Ovary (tissue), 10 donors: ENCODE measurements at places on chromosomes 3 and 15. TPM values are rescaled to one million over a fixed set of nuclear protein-coding genes. Genes with fewer than 3 reads are reported as not detected.
A peak's percentile ranks its signal among the peaks of the same experiment; 100 is the strongest.

ANKUB1 gene
- 0.48 TPM for total RNA-seq

ZPLD1 gene
- total RNA-seq: 0.48 TPM

HOMER2 gene
- 15.4 TPM for total RNA-seq

RAB5A gene
- 50.5 TPM for total RNA-seq

TMC3 gene
- 0.05 TPM for total RNA-seq

FOXB1 gene
- not detected for total RNA-seq

ITIH3 gene
- 0.23 TPM for total RNA-seq

TUSC7 gene
- total RNA-seq: not detected

MCTP2 gene
- total RNA-seq: 0.71 TPM

TRIM42 gene
- not detected for total RNA-seq

CHRNA3 gene
- not detected for total RNA-seq

DNA sequence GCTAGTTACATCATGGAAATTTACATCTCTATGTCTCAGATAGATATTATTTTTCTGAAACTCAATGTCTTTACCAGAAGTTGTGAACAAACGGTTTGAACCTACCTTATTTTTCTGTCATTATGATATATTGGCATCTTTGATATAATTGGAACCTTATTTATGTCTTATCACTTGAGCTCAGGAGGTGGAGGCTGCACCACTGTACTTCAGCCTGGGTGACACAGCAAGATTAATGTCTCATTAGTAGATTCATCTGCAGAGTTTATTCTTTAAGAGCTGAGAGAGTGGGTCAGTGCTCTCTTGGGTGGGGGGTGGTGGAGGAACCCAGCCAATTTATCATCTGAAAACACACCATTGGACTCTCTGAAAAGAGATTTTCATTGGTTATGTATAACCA, 21.4 kb downstream of the SCG3 start:
- DNase-seq: no peak

DNA sequence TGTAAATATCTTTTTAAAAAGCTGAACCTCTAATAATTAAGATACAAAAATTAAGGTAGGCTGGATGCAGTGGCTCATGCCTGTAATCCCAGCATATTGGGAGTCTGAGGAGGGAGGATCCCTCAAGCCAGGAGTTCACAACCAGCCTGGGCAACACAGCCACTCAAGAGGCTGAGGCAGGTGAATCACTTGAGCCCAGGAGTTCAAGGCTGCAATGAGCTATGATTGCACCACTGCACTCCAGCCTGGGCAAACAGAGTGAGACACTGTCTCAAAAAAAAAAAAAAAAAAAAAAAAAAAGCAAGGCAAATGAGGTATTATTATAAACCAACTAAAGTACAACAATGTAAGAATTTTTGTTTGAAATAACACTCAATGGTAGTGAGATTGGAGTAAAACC, 47.6 kb downstream of the EFHB start:
- no peak for DNase-seq

DNA sequence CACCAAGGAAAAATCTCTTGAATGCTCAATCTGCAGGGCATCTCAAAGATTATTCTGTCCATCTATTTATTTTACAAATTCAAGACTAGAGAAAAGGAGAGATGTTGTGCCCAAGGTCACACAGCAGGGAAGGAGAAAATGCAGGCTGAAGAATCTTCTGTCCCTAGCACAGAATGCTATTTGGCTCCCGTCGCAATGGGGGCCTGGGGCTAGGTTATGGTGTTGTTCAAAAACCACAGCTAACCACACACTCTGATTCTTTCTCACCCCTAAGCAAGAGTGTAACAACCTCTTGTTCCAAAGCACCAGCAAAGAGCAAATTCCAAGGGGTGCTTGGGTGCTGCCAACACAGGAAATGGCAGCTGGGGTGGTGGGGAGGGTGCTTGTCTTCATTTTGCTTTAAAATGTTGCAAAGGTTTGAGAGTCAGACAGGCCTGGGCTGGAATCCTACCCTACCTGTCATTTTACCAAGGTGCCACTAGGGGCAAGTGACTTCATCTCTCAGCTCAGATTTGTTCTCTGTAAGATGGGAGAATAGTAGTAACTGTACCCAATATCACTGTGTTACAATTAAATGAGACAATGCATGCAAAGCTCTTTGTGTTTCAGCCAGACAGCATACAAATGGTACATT, 112.5 kb downstream of the ADAMTS9 start:
- no peak for DNase-seq

DNA sequence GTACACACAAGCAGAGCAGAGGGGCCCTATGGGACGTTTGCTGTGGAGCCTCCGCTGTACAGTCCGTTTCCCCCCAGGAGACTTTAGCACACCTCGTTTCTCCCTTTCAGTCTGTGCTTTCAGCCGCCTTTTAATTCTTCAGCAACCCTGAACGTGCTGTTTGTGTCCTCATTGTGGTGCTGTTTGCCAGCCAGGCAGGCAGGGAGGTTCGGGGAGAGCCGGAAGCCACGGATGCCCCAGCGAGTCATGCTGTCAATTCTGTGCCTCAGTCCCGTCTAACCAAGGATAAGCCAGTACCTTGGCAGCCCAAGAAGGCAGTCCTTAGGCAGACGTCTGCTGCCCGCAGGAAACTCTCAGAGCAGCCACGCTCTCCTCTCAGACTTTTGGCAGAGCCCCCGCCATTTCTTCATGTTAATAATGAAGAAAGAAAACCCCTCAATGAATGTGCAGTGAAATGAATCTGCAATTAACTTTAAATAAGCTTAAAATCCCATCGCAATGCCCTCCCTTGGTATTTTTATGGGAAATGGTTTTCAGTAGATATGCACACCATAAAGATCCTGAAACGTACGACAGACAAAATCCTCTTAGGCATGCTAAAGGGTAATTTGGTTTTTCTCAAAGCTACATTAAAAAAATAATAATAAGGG, 158.6 kb downstream of the UACA start:
- peak; percentile 30 for DNase-seq

GRCh38 chr3:71541313-71541712, 42.2 kb downstream of the FOXP1 start:
- no peak for DNase-seq

DNA sequence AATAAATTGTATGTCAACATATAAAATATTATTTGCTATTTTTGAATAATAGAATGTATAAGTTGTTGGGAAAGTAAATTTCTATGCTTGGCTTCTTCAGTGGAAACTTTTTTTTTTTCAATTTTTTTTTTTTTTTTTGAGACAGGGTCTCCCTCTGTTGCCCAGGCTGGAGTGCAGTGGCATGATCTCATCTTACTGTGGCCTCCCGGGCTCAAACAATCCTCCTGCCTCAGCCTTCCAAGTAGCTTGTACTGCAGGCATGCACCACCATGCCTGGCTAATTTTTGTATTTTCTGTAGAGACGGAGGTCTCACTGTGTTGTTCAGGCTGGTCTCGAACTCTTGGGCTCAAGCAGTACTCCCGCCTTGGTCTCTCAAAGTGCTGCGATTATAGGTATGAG, 16.8 kb downstream of the MBNL1 start:
- DNase-seq: no peak

GRCh38 chr3:150605998-150606641, 3.0 kb downstream of the SELENOT start:
- DNase-seq: no peak

DNA sequence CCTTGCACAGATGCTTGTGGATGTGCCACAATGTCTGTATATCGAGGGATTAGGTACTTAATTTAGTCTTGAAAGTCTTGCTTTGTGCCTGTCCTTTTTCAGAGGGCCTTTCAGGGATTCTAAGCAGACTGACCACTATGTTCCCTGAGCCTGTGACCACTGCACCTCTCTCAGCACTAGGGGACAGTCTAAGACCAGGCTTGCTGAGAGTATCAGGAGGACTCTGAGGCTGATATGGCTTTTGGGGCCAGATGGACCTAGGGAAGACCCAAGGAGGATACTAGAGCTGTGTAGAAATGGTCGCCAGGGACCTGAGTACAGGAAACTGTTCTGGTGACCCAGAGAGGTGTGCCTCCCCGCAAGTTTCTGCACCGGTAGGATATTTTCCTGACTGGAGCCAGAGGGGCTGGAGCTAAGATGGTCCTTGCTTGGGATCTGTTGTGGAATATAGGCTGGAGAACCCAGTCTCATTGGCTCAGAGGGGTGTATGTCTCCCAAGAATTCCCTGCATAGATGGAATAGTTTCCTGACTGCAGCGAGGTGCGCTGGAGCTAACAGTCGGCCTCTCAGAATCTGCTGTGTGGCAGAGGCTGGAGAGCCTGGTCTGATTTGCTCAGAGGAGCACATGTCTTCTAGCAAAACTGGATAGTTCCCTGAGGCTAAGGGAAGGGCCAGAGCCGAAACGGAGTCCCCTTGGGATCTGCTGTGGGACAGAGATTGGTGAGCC, 213.2 kb upstream of the DCBLD2 start:
- DNase-seq: no peak

- DNase-seq: no peak
Observed at GRCh38 chr3:194995334-194995733, 275.6 kb downstream of the XXYLT1 start.

DNA sequence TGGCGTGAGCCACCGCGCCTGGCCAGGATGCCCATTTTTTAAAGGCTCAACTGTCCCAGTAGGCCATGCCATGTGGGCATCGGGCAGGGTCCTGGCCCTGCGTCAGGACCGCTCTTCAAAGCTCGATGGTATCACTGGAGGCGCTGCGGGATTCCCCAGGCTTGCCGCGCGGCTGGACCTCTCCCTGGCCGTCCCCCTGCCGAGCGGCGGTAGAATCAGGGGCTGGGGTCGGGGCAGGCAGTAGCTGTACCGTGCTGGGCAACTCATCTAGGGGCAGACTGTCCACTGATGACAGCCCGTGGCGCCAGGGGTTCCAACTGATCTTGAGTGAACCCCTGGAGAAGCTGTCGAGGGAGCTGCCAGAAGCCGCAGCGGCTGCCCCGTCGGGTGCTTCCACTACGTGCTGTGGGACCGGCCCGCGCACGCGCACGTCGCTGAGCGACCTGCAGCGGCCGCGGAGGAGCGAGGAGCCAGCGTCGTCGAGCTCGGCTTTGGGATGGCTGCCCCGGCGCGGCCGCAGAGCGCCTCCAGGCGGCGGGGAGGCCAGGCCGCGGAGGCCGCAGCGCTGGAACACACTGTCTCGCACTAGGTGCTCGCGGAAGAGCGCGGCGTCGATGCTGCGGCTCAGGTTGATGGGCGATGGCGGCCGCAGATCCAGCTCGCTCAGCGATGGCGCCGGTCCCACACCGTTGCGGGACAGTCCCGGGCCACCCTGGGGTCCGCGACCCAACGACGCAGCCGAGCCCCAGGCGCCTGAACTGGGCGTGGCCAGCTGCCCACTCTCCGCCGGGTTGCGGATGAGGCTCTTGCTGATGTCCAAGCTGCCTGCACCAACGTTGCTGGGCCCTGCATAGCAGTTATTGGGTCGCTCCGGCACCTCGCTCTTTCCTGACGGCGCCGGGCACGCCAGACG, 5.8 kb downstream of the PRRT3 start:
- DNase-seq: peak; percentile 88

- peak; percentile 76 for DNase-seq
Observed at GRCh38 chr3:184590795-184591194, 29.2 kb downstream of the EPHB3 start.

GRCh38 chr15:33084661-33085060, 109.9 kb downstream of the FMN1 start:
- DNase-seq: no peak

- no peak for DNase-seq
Observed at GRCh38 chr3:5010140-5010539, 30.9 kb downstream of the BHLHE40 start.

GRCh38 chr3:193984876-193985275, 151.1 kb upstream of the HES1 start:
- DNase-seq: no peak

DNA sequence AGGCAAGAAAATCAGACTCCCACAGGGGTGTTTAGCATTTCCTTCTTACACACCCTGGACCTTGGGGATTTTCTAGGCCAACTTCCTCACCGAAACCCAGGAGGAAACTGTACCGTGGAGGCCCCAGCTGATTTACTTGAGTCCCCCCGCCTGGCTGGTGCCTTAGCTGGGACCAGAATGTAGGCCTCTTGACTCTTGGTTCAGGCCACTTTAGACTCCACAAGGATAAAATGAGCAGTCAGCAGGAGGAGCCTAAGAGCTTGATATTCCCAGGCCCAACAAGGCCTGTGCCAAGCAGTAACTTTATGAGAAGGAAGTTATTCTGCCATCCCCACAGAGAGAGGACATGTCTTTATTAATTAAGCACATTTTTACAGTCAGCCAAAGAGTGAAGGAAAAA, 4.6 kb upstream of the APBA2 start:
- DNase-seq: no peak

DNA sequence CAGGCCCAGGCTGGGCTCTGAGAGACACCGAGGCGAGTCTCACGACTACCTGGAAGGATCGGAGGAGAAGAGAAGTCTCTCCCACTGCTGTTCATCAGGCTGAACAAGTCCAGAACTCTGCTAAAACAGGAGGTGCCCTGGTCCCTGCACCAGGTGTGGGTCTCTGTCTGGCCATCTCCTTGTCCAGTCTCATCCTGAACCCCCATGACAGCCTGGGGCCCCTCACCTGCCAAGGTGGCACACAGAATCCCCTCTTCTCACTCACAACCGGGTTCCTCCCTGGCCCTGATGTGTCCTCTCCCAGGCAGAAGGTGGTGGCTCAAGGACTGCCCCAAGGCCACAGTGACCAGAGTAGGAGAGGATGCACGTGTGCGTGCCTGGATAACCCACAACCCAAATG, 34.1 kb downstream of the WNT7A start:
- DNase-seq: no peak

- DNase-seq: no peak
Observed at GRCh38 chr3:27500986-27501385, 16.8 kb upstream of the SLC4A7 start.

DNA sequence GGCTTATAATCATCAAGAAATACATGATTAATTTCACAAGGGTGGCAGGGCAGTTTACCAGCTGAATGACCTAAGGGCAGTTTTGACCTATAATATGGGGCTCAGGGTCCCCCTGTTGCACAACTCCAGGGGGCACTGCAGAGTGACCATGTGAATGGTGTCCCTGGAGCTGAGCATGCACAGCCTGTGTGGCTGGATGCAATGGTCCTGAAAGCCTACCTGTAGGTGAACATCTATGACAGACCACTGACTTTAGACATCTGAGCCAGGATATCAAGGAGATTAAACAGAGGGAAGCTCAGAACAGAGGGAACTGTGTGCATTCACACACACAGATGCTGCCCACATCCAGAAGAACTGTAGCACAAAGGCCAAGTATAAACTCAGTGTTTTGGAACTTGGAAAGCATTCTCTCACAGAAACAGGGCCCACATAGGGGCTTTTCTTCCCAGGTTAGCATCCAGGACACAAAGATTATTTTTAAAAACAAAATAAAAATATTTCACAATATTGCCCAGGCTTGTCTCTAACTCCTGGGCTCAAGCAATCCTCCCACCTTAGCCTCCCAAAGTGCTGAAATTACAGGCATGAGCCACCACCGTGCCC, 7.8 kb upstream of the SLC6A11 start:
- DNase-seq: no peak

GRCh38 chr3:30616347-30617027, 10.1 kb downstream of the TGFBR2 start:
- no peak for DNase-seq

GRCh38 chr15:86300390-86301125, 220.9 kb downstream of the AGBL1 start:
- DNase-seq: no peak

GRCh38 chr3:59127071-59127470, 77.2 kb upstream of the CFAP20DC start:
- DNase-seq: no peak
